ENCODE measurements at places on chromosomes 4 and X.

GRCh38 chrX:103240155-103240554 is 14.8 kb downstream of the TCEAL8 start:
- DNase-seq: no peak

DNA sequence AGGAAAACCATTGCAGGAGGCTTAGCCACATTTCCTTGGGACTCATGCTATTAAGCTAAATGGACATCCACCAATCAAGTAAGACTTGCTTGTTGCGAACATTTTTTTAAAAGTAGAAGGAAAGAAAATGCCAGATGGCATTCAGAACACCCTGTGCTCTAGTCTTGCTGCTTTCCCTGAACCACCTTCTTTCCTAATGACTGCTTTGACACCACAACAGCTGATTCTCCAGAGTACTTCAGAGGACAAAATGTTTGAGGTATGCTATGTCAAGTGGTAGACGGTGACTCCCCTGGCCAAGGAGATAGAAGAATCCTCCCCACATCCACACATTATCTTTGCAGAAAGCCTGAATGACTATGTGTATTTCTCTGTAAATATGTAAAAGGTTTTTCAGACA is 65.4 kb downstream of the ANK2 start:
- DNase-seq: no peak

DNA sequence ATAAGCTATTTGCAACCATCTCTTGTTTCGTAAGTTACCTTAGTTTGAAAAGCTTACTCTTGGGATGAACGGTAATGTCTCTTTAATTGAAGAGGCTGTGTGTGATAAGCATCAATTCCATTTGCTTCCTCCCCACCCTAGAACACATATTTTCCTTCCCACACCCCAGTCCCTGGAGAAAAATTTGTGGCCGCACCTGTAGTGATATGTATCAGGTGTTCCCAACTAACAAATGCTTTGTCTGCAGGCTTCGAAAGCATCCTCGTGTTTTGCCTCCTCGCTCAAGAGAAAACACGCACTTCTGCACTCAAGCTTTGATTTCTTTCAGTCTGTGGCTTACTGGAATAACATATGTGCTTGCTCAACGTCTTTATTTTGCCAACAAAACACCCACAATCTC is 143.8 kb upstream of the OTUD4 start:
- no peak for DNase-seq

DNA sequence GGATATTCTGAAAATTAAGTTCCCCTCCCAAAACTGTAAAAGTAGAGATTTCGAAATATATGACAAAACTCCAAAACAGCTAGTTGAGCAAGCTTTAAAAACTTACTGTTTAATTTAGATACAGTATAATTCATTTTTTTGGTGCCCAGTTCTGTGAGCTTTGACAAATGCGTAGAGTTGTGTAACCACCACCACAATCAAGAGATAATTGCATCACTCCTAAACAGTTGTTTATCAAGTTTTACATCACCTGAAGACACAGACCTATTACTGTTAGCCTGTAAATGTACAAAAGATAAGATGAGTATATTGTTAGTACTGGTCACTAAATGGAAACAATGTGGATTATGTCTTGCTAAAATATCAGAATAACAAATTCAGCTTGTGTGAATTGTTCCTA is 62.3 kb downstream of the ALG13 start:
- no peak for DNase-seq

DNA sequence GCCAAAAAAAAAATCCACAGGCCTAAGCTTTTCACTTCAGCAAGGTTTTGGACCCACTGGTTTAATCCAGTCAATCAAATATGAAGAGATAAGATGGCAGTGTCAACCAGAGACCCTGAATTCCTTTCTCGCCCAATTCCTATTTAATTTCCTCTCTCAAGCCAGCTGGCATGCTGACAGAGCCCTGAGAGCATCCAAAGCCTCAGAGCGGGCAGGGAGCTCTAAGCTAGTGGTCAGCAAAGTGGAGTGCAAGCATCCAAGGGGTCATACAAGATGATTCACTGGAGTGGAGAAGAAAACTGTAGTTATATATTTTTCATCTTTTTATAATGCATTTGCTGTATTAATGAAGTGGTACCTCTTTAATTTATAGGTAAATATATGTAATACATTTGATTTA is 37.8 kb upstream of the PRPS2 start:
- no peak for DNase-seq

- DNase-seq: no peak
Measured at GRCh38 chr4:37895271-37895670, 4.4 kb downstream of the TBC1D1 start.

DNA sequence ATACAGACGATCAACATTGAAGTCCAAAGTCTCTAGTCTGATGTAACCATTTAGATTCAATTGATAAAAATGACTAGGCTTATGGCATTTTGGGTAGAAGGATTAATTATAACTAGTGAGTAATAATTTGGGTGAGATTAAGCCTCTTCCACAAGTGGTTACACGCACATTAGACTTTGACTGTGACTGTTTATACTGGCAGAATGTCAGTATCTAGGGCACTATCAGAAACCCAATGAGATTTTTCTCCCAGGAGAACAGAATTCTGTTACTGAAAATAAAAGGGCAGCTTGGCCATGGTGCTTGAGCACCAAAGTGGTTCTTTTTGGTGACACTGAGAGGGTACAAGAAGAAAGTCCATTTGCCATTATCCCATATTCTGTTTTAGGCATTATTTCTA is 3.3 kb downstream of the PLS3 start:
- DNase-seq: no peak

DNA sequence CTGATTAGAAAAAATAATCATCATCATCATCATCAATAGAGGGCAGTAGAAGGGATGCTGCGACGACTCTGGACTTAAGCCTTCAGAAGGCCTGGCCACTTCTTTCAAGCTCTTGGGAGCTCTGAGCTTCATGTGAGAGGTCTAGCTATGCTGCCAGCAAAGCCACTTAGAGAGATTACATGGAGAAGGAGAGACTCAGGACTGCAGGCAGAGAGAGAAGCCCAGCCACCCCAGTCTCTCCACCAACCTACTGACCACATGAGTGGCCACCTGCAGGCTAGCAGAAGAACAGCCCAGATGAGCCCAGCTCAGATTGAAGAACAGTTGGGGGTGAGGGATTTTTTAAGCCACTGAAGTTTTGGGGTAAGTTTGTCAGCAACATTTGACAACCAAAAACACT is 17.1 kb upstream of the TMEM150C start:
- DNase-seq: no peak

GRCh38 chr4:125489952-125490690 is 175.4 kb downstream of the FAT4 start:
- DNase-seq: no peak

DNA sequence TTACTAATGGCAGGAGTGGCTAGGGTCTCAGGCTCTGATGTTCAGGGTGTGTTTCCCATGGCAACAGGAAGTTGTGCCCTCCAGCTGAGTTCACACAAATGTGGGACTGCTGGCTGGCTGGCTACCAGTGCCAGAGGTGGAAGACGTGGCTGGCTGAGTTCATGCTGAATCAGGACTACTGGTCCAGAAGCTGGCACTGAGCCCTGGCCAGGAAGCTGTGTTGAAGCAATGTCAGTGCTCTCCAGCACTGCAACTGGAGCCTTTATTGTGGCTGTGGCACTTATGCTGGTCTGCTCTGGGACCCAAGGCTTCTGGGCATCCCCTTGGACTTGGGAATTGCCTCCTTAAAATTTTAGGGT is 42.0 kb upstream of the ZXDA start:
- DNase-seq: no peak

DNA sequence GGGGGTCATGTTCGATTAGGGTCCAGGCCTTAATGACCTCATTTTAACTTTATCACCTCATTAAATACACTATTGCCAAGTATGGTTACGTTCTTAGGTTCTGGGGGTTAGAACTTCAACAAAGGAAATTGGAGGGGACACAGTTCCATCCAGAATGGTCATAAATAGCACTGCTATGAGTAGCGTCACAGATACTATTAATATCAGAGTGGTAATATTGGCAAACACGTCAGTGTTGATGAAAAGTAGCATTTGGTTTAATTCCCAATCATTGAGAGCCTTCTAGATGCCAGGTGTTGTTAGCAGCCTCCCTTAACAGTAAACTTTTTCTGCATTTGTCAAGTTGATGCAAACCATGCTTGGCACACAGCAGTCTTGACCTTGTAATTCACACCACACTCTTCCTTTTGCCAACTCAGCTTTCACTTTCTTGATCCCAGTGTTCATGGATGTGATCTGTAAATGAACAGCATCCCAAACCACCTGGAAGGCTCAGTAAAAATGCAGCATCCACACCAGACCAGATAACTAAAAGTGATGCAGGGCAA is 912.5 kb upstream of the TENM3 start:
- DNase-seq: no peak

GRCh38 chrX:107135049-107135964 is 16.7 kb upstream of the RBM41 start:
- no peak for DNase-seq

DNA sequence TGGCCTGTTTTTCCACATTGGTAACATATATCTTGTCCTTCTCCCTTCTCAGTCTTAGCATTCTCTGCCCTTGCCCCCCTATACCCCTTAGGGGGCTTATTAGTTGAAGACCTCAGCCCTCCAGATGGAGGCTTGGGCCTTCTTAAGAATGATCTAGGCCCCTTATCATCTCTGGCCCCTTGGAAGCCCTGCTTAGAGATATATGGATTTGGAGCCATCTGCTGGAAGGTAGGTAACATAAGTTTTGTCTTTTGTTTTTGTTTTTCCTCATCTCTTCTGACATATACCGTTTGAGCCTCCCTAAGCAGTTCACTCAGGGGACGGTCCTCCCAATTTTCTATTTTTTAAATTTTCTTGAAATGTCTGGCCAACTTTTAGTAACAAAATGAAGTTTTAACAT is 48.3 kb upstream of the NAP1L2 start:
- no peak for DNase-seq

DNA sequence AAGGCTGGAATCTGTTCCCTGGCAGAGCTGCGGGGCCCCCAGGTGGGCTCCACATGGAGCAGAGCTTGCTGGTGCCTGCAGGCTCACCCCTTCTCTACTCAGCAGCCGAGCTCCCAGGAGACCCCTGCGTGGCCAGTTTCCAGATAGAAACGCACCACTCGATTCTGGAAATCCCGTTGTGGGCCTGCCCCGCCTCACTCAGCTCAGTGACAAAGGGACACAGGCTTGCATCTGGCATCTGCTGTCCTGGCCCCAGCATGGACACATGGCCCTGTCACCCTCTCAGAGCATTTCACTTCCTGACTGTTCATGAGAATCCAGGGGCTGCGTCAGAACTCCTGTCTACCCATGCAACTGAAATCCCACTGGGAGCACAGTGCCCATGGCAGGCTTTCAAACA is 20.5 kb upstream of the C4orf50 start:
- no peak for DNase-seq

DNA sequence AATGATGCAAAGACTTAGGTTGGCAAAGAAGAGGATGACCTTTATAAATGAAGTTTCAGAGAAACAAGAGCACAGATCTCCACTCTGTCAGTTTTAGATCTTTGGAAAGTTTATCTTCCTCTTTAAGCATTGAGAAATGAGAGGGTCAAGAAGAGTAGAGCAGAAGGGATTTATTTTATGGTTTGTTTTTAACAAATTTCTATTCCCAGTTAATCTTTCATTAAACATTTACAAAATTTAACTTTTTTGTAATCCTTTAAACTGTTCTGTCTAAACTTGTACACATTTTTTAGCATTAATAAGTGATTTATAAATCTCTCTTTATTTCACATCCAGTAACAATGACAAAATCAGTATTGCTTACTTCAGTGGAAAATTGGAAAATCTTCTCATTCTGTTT is 875.0 kb upstream of the IGFBP7 start:
- no peak for DNase-seq

- DNase-seq: no peak
Measured at GRCh38 chrX:150954951-150955350, 28.2 kb upstream of the HMGB3 start.

DNA sequence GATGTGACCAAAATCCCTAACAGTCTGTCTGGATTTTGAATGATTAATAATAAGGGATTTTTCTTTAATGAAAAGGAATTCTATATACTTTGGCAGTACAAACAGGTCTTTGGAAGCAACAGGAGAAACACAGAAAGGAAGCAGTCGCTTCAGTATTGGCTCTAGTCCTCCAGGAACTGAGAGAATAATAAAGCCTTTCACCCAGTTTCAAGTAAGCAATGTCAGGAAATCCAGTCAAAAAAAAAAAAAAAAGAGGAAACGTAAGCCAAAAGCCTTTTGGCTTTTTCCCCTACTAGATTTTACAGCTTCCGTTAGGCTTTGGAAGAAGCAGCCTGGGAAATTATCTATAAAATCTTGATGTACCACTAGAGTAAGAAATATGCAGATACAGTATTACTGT is 61.7 kb upstream of the HDAC8 start:
- no peak for DNase-seq

DNA sequence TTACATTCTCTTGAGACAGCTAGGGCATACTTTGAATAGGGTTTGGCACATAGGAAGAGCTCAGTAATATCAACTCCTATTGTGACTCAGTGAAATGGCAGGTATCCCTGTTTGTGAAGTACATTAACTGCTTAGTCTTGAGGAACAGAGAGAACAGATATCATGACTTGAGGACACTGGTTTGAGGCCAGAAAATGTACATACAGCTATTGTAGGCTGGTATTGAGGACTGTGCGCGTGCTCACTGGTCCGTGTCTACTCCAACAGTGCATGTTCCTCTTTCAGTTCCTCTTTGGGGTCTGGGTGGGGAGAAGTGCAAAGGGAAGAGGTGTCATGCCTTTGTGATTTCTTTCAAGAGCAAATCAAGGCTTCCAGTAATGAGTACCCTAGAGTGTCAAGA is 34.6 kb upstream of the TBC1D9 start:
- DNase-seq: no peak

DNA sequence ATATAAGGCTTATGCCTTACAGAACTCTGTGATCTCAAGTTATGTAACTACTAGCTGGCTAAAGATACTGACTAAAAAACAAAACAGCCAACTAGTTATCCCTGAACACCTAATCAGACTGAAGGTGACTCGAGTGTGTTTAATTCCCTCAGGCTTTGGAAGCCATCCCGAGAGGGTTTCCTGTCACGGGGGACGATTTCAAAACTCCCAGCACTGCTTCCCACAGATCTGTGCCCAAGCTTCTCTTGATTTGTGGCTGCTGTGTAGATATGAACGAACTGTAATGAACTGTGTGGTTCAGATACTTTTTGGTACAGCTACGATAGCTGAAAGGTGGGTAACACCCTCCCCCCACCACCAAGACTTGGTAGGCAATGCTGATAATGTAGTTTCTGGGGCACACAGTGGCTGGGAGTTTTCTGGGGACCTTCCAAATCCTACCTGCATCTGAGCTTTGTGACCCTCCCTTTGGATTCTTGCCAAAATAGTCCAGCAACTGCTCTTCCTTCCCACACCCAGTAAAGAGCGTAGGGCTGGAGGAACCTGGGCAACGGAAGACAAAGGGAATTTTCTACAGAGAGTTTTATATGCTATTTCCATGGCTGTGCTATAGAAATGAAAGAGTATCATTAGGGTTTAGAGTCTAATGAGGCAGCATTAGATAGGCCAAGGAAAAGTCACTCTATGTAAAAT is 148.8 kb downstream of the MGST2 start:
- DNase-seq: no peak

- DNase-seq: no peak
Measured at GRCh38 chrX:1239681-1240142, 27.3 kb upstream of the CRLF2 start.

- DNase-seq: no peak
Measured at GRCh38 chr4:73607375-73608033, 12.7 kb downstream of the RASSF6 start.

GRCh38 chrX:9338986-9339385 is 125.9 kb upstream of the TBL1X start:
- no peak for DNase-seq

Measured in osteocyte (in vitro differentiated cells).